Hematopoietic multipotent progenitor cell treated with erythropoietin and hydrocortisone succinate and interleukin-3 and kit ligand, for 8 days (in vitro differentiated cells): ENCODE measurements at places on chromosomes 16 and 17.

- DNase-seq: no peak
Observed at GRCh38 chr16:84535408-84535807, 30.9 kb upstream of the MEAK7 start.

DNA sequence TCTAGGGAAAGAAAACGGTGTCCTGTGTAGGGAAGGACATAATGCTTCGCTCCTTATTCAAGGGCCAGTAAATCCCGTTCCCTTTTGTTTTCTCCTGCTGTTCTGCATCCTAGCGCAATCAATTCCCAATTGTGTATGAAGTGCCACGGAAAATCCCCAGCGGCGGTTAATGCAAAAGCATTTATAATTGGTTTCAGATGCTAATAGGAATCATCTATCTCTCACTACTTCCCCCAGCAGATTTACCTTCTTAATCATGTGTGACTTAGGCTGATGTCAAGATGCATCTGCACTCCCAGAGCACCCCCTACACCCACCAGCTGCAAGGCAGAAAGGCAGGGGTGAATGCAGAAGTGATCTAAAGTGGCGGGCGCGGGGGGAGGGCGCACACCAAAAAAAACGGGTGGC lies 32.7 kb upstream of the SSTR2 start:
- no peak for DNase-seq

GRCh38 chr16:64657316-64658011 lies 464.4 kb downstream of the CDH11 start:
- no peak for DNase-seq

GRCh38 chr17:50139950-50140885 lies 10.3 kb upstream of the SAMD14 start:
- DNase-seq: peak; percentile 81

DNA sequence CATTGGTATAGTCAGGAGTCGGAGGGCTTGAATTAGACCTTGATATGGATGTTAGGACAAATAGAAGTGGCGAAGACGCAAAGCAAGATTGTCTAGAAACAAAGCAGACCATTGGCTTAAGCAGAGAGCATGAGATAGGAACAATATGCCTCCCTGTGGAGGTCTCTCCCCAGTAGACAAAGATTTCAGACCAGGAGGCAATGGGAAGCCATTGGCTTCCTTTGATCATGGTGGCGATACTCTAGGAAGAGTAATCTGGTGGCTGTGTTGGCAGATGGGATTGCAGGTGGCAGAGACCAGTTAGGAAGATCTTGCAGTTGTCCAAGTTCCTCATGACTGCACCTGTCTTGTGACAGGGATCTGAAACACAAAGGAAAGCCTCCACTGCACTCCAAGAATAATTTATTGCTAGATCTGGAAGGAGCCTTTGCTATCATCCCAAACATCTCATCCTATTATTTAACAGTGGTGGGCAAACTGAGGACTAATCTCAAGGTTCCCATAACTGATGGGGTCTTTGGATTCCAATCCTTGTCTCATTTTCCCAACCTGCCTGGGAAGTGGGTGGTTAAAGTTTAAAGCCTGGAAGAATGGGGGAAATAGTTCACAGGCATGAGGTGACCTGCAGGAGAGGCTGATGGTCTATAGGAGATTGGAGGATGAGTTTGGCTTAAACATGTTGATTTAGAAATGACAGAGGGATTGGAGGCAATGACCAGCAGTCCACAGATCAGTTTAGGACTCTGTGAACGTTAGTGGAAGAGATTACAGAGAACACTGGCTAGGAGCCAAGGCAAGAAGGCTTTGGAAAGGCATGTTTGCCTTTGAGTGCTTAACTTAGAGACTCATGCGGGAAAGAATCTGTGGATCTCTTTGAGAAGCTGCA lies 37.0 kb downstream of the HLF start:
- peak; percentile 55 for DNase-seq

- no peak for DNase-seq
Observed at GRCh38 chr16:8589057-8589899, 1.0 kb downstream of the TMEM114 start.

GRCh38 chr16:2896480-2897010 lies 13.5 kb downstream of the FLYWCH2 start:
- no peak for DNase-seq

GRCh38 chr16:25235991-25236390 lies 19.2 kb downstream of the AQP8 start:
- DNase-seq: no peak

DNA sequence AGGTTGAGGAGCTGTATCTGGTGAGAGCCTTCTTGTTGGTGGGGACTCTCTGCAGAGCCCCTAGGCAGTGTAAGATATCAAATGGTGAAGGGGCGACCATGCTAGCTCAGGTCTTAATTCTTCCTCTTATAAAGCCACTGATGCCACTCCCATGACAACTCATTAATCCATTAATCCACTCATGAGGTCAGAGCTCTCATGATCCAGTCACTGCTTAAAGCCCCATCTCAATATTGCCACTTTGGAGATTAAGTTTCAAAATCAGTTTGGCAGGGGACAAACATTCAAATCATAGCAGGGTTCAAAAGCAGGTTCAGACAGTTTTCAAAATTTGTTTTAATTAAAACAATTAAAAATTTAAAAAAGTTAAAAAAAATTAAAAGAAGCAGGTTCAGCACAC lies 13.1 kb upstream of the SPECC1 start:
- DNase-seq: no peak

DNA sequence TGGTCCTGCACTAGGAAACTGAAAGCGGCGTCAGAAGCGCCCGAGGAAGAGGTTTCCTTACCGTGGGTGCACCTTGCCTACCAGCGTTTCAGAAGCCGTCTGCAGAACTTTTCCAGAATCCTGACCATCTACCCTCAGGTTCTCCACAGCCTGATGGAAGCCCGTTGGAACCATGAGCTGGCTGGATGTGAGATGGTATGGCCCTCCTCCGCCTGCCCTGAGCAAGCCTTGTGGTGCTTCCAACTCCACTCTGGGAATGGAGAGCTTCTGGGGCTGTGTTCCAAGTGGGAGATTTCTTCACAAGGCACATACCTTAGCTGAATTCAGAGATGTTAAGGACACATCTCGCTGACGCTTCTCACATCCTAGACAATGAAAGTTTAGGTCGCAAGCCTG lies 51.8 kb upstream of the ENDOV start:
- no peak for DNase-seq

- DNase-seq: no peak
Observed at GRCh38 chr17:73795730-73796129, 151.5 kb upstream of the SDK2 start.

- no peak for DNase-seq
Observed at GRCh38 chr17:2803386-2803785, 7.1 kb downstream of the RAP1GAP2 start.
